COLO829 (cell line): ENCODE measurements at places on chromosomes 2 and 18.

- no peak for DNase-seq
Observed at GRCh38 chr2:38224181-38224580, 148.2 kb upstream of the CYP1B1 start.

DNA sequence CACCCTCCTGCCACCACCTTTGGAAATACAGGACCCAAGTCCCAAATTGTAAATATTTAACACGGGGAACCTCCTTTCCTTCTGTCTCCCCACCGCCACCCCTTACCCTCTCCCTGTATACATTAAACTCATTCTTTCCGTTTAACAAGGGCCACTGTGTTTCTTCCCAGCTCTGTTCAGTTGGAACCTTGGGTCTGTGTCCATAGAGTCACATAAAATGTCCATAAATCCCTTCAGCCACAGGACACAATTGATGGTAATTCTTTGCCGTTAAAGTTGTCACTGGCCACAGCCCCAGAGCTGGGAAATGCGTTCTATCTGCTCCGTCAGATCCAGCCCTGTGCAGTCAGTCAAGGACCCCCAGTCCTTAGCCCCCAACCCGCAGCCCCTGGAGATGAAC, 49.9 kb upstream of the FZD7 start:
- no peak for DNase-seq

DNA sequence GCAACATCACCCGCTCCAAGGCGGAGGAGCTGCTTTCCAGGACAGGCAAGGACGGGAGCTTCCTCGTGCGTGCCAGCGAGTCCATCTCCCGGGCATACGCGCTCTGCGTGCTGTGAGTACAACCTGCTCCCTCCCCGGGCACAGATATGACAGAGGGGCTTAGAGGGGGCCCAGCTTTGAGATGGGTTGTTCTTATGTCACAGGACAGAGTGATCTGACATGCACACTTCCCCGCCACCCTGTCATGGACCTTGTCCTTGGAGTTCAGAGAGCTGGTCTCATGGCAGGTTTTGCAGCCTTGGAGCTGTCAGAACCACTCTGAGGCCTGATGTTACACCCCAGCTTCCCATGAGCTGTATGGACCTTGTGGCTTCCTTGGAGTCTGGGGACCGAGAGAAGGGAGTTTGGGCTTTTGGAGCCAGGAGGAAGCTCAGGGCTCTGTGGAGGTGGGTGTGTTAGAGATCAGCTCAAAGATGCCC, 398 bp downstream of the INPP5D start:
- no peak for DNase-seq

DNA sequence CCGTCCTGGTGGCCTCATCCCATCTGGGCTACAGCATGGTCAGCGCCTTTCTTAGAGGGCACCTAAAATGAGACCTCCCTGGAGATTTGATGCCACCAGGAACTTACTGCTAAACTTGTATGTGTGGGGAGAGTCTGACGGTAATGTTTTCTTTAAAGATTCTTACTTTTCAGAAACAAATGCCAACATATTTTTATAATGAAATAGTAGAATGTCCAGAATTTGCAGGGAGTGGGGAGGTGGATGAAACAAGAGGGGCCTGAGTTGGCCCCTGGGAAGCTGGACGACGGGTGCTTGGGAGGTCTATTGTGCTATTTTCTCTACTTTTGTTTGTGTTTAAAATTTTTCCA, 118.8 kb upstream of the CTDP1 start:
- no peak for DNase-seq

- no peak for DNase-seq
Observed at GRCh38 chr2:206201075-206201848, 41.6 kb downstream of the EEF1B2 start.

- peak; percentile 2 for DNase-seq
Observed at GRCh38 chr18:1513519-1513918, 608.8 kb downstream of the ADCYAP1 start.

GRCh38 chr2:29044459-29044858, 29.9 kb downstream of the PCARE start:
- no peak for DNase-seq

DNA sequence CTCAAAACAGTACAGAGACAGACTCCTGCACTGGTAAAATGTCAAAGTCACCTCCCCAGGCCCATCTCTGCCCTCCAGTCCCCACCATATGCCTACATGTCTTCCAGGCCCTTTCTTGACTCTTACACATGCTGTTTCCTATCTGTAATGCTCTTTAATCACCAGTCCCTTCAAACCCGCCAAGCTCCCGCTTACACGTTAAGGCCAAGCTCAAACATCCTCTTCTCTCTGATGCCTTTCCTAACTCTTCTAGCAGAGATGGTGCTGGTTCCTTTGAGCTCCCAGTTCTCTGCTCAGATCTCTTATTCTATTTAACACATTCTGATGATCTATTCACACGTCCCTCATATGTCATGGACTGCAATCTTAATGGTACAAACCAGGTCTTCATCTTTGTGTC, 5.0 kb downstream of the EVA1A start:
- no peak for DNase-seq

GRCh38 chr2:102674836-102675235, 55.5 kb downstream of the SLC9A2 start:
- DNase-seq: no peak

GRCh38 chr18:79606621-79607331, 72.8 kb upstream of the CTDP1 start:
- DNase-seq: no peak

GRCh38 chr2:12918138-12918834, 201.6 kb downstream of the TRIB2 start:
- no peak for DNase-seq

DNA sequence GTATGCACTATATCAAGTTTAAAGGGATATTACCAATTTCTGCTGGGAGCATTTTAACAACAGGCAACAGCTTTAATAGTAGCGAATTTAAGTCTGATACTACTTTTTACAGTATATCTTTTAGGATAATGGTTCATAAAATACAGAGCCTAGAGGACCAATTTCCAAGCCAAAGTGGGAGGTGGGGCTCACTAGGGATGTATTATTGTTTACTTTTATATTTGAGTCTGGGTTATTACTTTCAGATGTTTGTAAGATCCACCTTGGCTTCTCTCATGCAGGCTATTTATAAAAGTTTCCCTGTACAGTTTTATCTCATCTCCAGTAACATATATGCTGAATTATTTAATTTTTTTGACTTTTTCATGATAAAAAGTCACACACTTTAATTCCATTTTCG, 242.0 kb downstream of the CMPK2 start:
- no peak for DNase-seq

GRCh38 chr2:143802871-143803650, 673.8 kb downstream of the ARHGAP15 start:
- DNase-seq: no peak

- DNase-seq: no peak
Observed at GRCh38 chr2:31317396-31317795, 83.4 kb downstream of the EHD3 start.

DNA sequence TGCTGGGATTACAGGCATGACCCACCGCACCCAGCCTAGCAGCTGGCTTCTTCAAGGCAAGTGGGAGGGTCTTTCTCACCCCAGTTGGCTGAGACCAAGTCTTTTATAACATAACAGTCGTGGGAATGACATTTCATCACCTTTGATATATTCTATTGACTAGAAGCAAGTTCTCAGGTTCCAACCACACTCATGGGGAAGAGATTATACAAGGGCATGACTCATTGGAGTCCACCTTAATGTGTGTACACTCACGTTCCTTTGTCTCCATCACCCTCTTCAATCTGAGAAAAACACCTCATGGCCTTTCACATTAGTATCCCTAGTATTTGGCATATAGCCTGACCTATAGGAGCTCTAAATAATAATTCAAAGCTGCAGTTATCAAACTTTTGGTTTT, 2.8 kb upstream of the BBS5 start:
- no peak for DNase-seq

- no peak for DNase-seq
Observed at GRCh38 chr2:506866-507265, 170.3 kb downstream of the TMEM18 start.

DNA sequence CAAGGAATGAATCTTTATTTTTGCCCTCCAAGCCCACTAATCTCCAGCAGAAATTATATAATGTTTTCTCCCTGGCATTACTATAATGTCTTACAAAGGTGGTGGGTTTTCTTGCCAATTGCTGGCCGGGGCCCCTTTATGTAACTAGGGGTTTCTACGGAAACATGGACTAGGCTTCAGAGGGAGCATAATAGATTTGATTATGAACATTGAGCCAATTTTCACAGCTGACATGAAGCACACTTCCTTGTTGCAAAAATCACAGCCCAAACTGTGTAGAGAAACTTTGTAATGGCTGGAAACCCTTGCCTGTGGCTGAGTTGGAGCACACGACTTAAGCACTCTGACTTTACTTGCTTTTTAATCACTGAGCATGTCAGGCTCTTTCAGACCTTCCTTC, 3.8 kb upstream of the CYRIA start:
- no peak for DNase-seq

DNA sequence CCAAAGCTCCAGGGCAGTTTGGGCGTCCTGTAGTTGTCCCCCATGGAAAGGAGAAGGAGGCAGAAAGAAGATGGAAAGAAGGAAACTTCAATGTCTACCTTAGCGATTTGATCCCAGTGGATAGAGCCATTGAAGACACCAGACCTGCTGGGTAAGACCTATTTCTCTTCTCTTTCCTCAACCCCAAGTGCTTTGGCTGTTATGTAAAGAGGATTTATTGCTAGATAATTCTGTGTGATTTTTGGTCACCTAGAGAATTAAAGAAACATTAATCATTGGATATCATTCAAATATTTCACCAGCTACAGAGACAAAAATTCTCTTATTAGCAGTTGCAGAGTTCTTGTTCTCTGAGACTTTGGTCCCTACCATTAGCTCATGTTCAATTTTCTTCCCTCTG, 1.9 kb downstream of the GALNT5 start:
- DNase-seq: no peak

DNA sequence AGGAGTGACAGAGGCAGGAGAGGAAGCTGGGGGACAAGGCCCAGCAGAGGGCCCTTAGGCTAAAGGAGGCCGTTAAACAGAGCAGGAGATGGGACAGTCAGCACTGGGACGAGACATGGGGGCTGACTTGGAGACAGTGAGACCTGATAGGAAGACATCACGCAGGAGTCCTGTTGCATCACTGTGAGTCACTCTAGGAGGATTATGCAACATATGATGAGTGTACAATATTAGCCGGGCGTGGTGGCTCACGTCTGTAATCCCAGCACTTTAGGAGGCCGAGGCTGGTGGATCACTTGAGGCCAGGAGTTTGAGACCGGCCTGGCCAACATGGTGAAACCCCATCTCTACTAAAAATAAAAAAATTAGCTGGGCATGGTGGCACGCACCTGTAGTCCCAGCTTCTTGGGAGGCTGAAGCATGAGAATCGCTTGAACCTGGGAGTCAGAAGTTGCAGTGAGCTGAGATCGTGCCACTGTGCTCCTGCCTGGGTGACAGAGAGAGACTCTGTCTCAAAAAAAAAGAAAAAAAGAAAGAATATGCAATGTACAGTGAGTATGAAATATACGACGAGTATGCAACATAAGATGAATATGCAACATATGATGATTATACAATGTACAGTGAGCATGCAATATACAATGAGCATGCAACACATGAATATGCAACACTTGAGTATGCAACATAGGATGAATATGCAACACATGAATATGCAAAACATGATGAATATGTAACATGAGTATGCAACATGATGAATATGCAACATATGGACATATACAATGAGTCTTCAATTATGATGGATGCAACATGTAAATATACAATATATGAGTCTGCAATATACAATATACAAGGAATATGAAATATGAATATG, 83.3 kb upstream of the ID2 start:
- DNase-seq: no peak

- DNase-seq: no peak
Observed at GRCh38 chr18:37554399-37554787, 11.2 kb downstream of the CELF4 start.

DNA sequence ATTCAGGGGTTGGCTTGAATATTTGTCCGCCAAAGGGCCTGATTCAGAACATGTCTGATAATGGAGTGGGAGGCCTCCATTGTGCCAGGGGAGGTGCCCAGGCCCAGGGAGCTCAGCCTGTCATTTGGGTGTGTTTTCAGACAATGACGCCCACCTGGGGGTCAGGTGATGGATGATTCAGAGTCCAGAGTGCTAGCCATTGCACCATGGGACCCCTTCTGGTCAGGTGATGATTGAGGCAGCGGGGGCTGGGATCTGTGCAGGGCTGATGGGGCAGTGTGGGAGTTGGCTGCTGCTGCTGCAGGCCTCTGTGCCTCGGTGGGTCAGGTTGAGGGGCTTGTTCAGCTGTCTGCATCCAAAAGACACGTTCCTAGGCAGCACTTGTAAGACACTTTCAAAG, 8.3 kb upstream of the ARHGEF4 start:
- DNase-seq: no peak

DNA sequence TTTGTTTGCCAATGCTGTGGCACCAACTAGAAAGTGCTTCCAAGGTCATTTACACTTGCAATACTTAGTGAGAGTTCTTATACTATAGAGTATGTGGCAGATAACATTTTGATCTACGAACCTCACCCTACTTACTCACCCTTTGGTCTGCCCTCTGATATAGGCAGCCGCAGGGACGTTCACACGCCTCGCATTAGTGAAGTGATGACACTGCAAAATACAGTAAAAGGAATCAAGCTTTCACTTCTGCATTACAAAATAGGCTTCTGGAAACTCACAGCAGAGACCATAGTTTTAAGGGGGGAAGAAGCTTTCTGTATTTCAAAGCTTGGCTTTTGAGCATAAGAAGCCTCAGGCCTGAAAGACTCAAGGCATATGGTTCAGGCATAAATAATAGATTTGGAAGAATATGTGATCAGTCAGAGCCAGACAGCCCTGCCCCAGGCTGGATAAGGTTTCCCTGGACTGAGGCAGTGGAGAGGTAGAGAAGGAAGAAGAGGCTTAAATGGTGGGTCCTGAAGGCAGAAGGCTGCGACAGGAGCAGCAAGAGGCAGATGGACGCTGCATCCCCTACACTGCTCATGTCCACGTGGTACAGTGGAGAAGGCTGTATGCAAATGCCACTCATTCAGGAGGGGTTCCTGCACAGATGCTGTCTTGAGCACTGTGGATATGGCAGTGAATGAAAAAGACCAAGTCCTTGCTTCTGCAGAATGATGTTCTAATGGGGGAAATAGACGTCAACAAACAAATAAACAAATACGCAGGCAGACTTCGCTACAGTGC, 63.1 kb downstream of the FECH start:
- DNase-seq: no peak

GRCh38 chr2:223921204-223921603, 23.9 kb downstream of the WDFY1 start:
- no peak for DNase-seq

DNA sequence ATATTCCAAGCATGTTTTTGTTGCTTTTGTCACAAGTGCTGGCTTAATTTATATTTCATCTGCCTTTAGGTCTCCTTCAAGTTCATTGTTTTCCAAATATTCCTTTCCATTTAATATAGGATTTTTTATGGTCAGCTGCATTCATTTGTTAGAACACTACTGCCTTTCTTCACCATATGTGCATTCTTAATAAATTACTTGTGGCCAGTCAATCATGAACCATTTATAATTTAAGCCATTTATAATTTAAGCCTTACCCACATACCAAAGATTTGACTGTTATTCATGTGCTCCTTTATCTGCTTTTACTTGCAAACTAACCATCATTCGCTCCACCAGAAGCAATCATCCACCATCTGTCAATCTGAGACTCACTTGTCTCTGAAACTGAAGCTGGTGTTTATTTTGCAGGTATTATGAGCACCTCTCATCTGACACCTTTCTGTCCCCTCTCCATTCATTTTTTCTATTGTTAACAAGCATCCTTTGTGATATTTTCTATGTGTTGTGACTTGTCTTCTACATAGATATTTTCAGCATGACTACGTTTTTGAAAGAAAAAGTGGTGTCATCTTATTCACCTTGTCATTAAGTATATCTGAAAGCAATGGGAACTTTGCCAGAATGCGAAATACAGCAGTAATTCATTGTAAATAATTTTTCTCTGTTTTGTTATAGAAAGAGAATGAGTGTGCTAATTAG, 786.8 kb downstream of the KCNJ3 start:
- DNase-seq: peak; percentile 2
